ENCODE measurements at places on chromosomes 3 and 15.

- no peak for DNase-seq
Observed at GRCh38 chr3:164200053-164200823, 878.1 kb downstream of the SI start.

DNA sequence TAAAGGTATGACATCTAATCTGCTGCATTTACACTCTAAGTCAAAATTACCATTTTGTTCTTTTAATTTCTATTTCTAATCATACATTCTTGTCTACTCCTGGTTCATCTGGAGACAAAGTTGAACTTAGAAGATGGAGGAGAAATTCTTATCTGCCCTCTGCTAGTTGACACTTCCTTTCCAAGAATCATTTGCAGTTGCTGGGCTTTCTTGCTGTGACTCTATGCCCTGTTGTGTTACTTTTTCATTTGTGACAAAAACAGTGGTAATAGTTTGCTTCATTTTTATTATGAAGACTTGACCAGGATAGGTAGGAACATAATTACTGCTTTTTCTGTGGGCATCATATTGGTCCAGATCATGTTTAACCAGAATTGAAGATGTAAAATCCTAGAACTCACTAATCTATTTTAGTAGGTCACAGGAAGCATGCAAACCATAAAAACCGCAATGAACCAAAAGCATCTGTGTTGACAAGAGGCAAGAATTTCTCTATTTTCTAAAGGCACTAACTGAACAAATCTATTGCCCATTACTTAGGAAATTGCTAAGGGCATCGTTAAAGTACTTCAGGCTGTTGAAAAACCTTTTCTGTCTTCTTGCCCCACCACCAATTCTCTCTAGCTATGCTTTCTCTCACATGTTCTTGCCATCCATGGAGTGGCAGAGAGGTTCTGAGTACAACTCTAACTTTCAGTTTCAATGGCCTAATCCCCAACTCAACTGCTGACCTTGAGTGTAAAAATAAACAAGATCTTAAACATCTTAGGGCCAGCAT lies 4.2 kb upstream of the CCR2 start:
- DNase-seq: no peak

DNA sequence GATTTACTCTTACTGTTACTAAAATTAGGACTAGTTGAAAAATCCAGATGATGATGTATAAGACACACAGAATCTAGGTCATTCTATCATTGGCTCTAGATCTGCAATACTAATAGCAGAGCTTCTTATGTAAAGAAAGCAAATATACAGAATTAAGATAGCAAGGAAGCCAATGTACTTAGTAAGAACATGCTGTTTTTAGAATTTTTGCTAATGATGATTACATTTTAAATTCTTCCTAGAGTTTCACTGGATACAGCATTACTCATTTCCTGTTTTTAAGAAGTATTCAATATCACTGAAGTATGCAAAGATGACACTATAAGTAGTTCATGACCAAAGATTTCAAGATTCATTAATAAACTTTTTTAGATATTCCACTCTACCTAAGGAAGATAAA lies 60.7 kb downstream of the CFAP20DC start:
- DNase-seq: no peak

- no peak for DNase-seq
Observed at GRCh38 chr3:176523114-176523513, 674.2 kb downstream of the TBL1XR1 start.

DNA sequence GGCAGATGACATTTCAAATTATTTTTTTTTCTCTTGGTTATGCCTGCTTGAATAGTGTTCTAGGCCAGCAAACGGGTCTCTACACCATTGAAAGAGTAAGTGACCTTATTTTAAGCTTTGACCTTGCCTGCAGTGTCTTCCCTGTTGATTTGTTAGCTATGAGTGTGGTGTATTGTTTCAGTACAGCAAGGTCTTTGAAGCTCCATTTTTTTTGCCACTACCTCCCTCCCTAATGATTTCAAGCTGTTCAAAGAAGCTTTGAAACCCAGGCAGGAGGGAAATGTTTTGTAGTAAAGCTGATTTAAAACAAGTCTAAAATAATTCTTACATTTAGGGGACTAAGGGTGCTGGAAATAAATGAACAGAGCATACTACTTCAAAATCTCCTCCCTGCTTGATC lies 1249.8 kb downstream of the ROBO1 start:
- no peak for DNase-seq

GRCh38 chr3:187920030-187920429 lies 174.8 kb upstream of the BCL6 start:
- DNase-seq: no peak

- DNase-seq: no peak
Observed at GRCh38 chr3:53650424-53650823, 156.0 kb downstream of the CACNA1D start.

GRCh38 chr3:46921871-46922271 lies 44.4 kb downstream of the PTH1R start:
- no peak for DNase-seq

DNA sequence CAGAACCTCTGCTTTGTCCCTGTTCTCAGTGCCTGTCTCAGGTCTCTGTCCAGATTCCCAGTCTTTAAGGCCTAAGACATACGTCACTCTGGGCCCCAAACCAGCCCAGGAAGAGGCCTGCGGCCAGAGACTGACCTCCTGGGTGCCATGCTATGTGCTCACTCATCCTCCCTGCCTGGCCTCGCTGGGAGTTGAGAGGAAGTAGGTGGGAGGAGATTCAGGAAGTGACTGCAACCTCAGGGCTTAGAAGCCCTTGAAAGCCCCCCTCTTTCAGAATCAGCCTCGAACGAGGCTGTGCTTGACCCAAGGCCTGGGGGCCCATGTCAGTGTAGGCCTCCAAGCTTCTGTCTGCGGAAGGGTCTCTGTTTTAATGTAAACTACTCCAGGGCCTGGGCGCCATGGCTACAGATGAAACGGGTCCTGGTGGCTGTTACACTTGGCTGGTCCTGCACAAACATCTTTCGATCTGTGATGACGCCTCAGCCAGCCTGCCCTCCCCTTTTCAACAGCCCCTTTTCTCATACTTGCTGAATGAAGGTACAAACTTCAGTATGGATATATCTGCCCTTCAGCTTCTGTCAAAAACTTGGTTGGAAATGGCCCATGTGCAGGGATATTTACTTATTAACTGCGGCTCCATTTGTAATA lies 11.7 kb downstream of the RASGRF1 start:
- no peak for DNase-seq

DNA sequence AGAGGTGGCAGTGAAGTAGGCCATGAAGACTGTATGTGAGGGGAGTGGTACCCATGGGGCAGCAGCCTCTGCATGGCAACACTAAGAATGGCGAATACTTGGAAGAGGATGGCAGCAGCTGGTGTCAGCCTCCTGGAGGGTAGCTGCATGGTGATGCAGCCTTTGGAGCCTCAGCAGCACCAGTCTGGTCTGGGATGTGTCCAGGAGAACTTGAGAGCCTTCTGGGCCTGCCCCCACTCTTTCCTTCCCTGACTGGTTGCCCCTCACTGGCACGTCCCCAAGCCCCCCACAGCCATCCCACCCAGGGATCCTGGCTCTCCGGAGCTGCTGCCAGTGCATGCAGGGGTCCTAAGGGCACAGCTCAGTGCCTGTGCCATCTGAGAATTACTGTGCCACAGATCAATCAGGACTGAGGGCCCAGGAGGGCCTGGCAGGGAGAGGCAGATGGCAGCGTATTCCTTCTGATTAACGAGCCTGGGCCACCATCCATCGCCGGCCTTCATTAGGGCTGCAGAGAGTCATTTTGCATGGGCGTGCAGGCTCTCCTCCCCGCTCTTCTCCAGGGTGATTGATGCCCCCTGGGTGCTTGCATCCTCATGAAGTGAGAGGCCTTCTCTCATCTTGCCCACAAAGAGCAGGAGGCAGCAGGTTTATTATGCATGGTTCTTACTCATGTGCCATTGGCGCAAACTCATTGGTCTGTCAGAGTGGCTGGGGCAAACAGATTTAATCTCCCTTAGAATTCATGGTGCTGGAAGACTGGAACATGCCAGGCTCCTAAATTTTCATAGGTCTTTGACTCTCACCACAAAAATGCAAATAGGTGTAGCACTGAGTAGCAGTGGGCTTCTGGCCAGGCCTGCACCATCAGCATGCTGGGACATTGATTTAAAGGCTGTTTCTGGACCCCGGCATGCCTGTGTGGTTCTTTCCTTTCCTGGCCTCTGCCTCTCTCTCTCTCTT lies 116.8 kb downstream of the EPHB1 start:
- no peak for DNase-seq

DNA sequence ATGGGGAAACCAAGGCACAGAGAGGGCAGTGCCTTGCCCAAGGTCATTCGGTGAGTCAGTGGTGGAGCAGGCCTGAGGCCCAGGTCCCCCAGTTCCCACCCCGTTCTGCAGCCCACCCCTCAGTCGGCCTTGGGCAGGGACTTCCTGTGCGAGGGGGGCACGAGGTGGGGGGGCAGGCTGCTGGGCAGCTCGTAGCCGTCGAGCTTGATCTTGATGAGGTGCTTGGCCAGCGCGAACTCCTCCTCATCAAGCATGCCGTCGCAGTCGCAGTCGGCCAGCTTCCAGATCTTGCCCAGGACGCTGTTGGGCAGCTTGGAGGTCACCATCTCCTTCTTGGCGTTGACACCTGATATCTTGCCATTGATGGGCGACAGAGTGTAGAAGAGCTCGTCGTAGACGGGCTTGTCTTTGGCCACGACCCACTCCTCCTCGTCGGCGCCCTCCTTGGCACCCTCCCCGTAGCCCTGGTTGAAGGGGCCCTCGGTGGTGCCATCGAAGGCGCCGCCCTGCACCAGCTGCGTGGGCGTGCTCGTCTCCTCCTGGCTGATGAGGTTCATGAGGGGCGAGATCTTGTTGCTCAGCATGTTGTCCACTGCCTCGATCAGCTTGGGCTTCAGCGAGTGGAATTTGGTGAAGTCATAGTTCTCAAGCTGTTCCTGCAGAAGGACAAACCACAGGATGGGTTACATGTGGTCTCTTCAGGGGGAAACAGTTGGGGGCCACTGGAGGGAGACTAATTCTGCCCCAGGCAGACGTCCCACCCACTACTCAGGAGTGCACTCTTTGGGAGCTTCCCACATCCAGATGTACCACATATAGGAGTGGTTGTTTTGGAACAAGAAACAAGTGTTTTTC lies 6.9 kb upstream of the SPTBN5 start:
- DNase-seq: no peak

GRCh38 chr3:128143496-128143895 lies 9.8 kb upstream of the EEFSEC start:
- no peak for DNase-seq

DNA sequence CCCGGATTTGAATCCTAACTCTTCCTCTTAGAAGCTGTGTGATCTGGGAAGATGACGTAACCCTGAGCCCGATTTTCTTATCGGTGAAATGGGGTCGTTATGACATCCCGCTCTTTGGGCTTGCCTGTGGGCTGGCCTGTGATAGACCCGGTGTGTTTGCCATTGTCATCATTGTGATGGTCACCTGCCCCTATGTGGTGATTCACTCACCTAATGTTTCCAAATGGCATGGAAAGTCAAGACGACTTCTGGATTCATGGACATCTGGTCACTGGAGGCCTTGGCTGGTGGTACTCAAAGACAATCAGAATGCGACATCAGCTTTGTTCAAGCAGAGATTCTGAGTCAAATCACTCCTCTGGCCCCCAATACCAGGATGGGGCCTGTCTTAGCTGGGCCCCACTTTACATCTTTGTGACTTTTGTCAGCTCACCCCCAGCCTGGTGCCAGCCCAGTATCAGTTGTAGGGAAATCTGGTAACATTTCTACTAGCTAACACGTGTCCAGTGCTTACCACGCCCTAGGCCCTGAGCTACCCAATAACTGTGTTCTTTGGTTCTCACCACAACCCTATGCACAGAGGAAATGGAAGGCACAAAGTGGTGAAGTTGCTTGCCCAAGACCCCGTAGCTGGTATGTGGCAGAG lies 2.8 kb downstream of the TMEM43 start:
- no peak for DNase-seq

- no peak for DNase-seq
Observed at GRCh38 chr3:3628676-3629328, 170.4 kb upstream of the LRRN1 start.

DNA sequence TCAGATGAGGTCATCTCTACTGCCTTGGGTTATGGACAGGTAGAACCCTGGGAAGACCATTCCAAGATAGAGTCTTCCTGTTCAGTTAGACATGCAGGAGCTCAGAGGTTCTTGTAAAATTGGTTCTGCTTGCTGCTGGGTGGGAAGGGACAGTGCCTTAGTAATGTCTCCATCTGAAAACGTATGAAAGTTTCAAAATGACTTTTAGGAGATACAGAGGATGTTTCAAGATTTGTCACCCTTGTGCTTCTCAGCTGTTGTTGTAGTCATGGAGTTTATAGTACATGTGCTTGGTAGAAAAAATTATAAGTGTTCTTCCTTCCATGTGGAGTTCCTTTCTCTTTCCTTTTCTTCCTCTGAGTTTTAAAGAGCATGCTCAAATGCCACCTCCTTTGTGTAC lies 885.2 kb upstream of the CFAP20DC start:
- DNase-seq: no peak

DNA sequence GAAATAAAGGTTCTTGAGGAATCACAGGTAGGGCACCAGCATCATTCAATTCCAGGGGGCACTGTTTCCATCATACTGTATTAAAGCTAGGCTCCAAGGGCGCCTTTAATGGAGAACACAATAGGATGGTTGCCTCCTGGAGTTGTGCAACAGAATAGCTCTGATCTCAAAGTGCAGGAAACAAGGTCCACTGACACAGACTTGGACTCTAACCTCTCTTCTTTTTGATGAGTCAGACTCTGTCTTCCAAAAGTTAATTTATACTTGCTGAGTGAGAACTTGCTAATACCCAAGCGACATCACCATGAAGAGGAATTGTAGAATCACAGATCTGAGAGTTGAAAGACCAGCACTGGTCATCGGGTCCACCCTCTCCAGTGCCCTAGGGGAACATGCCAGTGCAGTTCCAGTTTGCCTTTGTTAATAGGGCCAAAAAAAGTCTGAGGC lies 94.4 kb upstream of the PHLDB2 start:
- DNase-seq: no peak

DNA sequence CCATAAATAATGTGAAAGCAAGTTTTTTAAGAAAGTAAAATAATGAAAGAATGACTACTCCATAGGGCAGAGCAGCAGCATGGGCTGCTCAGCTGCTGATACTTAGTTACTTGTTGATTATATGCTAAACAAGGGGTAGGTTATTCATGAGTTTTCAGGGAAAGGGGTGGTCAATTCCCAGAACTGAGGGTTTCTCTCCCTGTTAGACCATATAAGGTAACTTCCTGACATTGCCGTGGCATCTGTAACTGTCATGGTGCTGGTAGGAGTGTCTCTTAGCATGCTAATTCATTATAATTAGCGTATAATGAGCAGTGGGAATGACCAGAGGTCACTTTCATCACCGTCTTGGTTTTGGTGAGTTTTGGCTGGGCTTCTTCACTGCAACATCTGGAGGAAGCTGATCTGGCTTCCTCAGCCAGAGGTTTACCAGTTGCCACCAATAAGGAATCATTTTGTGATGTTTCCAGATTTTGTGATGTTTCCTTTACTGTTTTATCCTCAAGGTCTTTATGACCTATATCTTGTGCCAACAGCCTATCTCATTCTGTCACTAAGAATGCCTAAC lies 121.8 kb upstream of the CHL1 start:
- DNase-seq: no peak

- no peak for DNase-seq
Observed at GRCh38 chr15:72315706-72316370, 4.1 kb downstream of the CELF6 start.

Measured in suprapubic skin (tissue), 4 donors.